Progenitor cell of endocrine pancreas (in vitro differentiated cells): ENCODE measurements at places on chromosomes 1 and 21. TPM values are rescaled to one million over a fixed set of nuclear protein-coding genes. Genes with fewer than 3 reads are reported as not detected.

DNA sequence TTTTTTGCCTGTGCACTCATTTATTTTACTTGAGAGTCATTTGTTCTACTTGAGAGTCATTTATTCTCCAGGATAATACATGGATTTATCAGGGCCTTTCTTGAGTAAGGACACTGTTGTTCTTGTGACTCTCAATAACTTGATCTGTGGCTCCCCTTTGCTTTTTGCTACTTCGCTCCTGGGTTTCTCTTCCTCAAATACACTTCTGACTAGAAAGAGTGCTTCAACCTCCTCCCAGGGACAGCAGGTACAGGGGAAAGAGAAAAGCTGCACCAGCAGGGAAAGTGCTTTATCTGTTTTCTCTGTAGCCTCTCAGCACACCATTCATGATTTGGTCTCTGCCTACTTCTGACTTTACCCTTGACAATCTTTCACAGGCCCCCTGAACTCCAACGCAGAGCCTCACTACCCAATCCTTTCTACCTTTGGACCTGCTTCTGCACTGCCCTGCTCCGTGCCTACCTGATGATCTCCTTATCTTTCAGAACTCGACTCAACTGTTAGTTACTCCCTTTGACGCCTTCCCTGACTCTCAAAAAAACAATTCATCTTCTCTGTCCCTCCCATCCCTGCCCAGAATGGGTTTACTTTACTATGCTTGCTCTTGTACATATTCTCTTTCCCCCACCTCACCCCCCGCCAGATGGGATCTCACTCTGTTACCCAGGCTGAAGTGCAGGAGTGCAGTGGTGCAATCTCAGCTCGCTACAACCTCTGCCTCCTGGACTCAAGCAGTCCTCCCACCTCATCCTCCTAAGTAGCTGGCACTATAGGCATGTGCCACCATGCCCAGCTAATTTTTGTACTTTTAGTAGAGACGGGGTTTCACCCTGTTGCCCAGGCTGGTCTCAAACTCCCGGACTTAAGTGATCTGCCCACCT is 15.6 kb upstream of the PIGM start:
- no peak for DNase-seq

Gene TMEM240
- 5.1 and 6.6 TPM in 2 replicates for total RNA-seq

DNA sequence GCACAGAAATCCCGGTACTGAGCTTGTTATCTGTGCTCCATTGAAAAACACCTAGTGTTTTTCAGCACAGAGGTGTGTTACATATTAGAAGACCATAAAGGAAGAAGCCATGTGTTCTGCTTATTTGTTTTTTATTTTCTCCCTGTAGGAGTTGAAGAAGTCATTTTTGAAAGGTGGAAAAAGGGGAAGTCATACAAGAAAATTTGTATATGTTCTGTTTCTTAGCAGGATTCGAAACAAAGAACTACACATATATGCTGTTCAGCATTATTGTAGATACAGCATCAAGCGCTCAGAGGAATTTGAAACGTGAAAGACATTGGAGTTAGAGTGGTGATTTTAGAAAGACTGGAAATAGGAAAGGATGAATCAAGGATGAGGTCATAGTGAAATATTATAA is 345.3 kb upstream of the ADGRL2 start:
- no peak for DNase-seq

Gene PLK3
- total RNA-seq, result 11.8 and 13.3 TPM in 2 replicates

Gene OR2T10
- not detected in 2 replicates for total RNA-seq

DNA sequence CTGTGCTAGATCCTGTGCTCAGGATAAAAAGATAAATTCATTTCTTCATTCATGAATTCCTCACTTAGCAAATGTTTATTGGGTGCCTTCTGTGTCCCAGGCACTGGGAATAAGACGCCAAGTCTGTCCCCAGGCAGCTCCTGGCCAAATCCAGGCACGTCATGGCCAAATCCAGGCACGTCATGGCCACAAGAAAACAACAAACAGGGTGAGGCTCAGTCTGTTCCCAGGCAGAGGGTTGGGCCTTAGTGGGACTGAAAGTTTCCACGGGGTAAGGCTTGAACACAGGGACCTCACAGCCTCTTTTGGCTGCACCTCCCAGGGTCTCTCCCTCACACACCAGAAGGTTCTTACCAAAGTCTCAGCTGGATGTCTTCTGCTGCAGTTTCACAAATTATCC is 95.7 kb downstream of the PAX7 start:
- DNase-seq, result no peak

DNA sequence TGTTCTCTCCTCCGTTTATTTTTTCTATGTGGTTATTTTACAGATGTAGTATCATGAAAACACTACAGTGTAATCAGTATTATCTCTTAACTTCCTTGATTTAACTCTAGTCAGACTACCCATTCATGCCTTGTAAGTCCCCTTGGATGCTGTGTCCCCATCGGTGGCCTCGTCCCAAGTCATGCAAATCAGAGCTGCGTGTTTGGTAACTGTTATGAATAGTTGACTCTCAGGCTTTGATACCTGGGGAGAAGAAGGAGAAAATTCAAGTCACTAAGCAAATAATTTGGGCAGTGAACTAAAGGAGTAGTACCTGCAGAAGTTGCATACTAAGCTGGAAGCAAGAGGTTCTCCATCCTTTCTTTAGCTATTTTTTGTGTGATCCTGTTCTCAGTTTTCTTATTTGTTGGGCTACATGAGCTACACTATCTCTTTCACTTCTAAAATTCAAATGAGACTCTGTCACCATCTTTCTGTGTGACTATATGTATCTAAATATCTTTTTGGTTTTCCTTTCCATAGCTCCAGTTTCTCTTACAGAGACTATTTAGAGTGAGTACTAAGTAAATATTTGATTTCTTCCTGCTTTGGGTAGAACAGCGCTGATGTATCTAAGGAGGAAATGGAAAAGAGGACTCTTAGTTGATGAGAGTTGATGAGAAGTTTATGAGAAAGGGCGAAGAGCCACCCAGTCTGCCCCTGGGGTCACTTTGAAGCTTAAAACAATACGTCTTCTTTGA is 50.9 kb downstream of the VANGL2 start:
- DNase-seq, result no peak

- no peak for DNase-seq
These were observed 36.8 kb downstream of the DHCR24 start for GRCh38 chr1:54850069-54850730.

DNA sequence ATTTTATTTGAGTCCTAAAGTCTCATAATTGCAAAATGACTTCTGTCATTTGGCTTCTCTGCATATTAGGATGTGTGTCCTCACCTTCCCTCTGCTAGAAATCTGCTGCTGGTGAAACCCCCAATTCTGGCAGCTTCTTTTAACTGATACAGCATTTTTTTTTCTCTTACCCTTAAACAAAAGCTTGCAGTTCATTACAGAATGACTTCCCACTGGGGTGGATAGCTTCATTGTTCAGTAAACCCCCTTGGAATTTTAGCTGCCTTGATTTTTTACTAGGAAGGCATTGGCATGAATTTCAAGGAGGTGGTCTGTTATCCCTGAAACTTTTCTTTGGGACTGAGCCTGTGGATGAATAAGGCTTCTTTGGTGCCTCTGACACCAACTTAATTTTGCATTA is 16.8 kb downstream of the TSEN15 start:
- DNase-seq, result no peak
